Fibroblast of skin of abdomen (primary cell): ENCODE measurements at places on chromosomes 7 and 10.
A peak's percentile ranks its signal among the peaks of the same experiment; 100 is the strongest.

DNA sequence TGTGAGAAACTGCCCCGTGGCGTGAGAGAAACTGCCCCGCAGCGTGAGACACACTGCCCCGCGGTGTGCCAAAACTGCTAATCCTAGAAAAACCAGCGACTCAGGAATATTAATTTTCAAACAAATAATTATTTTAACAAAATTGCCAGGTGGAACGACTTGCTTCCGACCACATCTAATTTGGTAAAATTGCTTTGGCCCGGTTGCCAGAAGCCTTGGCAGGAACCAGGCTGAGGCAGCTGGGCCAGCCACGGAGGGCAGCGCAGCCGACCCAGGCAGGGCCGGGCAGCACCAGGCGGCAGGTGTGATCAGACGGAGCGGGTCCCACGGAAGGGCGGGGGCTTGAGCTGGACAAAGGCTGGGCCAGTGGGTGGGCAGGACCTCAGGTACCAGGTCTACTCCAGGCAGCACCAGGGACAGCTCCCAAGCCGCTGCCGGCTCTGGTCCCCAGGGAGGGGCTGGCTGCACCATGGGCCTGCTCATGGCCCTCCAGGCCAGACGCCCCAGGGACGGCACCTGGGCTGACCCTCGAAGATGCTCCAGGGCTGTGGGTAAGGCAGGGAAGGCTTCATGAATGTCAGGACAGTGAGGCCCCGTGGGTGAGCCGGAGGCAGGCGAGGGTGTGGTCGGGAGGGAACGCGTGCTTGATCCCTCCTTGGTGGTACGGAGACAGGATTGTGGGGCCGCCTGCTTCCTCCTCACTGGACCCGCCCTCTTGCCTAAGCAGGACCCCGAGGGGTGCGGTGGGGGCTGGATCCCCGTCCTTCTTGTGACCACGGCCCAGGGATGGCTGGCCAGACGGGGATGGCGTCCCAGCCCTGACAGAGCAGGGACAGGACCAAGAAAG lies 7.7 kb upstream of the ADGRA1 start:
- no peak for DNase-seq

DNA sequence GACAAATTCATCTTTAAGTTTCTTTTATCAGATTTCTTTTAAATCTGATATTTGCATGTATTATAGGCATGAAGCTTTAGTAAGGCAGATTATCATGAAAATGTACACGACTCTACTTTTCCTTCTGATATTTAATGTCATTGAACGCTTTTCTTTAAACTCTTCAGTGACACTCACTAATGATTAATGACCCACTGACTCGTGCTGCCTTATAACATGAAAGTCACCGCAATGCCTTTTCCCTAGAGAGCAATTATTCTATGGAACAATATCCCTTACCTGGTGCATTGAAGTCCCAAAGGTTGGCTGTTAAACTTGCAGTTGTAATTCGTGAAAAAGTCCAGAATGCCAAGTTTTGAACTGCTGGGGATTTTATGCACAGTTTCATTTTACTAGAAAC lies 33.4 kb upstream of the HGF start:
- no peak for DNase-seq

- DNase-seq: no peak
Observed at GRCh38 chr7:31098642-31099360, 46.7 kb downstream of the ADCYAP1R1 start.

DNA sequence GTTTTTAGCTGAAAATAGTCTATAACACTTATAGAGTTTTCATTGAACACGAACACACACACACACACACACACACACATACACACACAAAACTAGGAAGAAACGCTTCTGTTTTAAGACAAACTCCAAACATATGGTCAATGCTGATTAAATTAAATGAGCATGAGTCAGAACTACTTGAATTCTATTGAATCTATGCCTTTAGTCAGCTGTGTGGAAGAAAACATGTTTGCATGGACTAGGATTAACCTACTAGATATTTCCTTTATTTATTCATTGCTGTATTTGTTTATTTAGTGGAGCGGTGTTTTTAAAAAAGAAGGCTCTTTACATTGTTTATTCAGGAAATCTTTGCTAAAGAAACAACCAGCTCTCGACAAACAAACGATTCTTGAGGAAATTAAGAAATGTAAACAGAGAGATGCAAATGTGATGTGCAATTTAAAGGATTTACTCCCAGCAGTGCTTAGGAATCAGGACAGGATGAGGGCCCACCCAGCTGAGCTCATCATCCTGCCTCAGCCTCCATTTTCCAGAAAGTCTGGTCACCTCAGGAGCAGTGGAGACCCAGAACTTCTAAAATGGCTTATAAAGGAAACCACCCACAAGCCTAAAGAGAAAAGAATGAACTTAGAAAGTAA lies 83.2 kb downstream of the PDE1C start:
- DNase-seq: peak; percentile 65

- peak; percentile 17 for DNase-seq
Observed at GRCh38 chr7:114450431-114450830, 35.8 kb downstream of the FOXP2 start.

DNA sequence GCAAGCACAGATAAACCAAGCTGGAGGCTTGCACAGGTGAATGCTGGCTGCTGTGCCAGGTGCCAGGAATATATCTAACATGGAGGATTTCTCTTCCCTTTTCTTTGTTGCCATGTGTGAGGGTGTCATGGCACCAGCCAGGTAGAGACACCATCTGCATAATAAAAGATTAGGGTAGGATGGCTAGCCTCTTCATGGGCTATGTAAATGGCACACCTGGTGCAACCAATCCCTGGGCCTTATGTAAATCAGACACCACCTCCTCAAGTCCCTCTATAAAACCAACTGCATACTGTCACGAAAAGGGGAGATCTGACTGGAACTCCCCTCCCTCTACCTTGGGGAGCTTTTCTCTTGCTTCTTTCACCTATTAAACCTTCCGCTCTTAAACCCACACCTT lies 322.5 kb upstream of the POM121L12 start:
- DNase-seq: no peak

GRCh38 chr7:3867863-3868262 lies 566.8 kb downstream of the SDK1 start:
- DNase-seq: peak; percentile 16

DNA sequence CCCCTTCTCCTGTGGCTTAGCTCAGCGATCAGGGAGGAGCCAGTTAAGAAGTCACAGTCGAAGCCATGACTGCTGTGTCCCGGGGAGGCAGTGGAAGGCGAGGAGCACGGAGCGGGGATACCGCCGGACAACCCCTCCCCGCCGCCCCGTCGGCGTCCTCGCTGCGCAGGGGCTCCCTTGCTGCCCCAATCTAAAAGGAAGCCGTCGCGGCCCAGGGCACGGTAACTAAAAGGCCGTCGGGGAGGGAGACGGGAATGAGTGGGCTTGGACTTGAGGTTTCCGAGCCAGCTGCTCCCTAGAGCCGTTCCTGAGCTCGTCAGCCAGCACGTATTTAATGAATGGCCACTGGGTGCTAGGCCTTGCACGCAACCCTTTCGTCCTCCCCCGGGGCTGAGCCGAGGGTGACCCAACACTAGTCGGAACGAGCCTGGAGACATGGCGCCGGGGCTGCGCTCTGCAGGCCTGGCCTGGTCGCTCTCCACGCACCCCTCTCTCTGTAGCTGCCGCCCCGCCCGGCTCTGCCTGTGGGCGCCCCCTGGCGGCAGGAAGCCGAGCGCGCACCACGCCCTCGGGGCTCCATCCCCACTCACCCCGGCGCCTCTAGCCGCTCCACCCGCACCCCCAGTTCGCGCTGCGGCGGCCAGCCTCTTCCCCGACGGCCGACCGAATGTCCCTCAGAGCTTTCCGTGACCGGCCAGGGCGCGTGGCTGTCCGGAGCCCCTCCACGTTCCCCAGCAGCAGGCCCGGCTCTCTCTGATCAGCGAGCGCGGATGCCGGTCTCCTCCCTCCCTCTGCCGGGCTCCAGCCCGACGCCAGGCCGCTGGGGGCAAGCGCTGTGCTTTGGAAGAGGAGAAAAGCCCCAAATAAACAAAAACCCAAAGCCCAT lies 29.3 kb upstream of the KCNK18 start:
- peak; percentile 38 for DNase-seq

DNA sequence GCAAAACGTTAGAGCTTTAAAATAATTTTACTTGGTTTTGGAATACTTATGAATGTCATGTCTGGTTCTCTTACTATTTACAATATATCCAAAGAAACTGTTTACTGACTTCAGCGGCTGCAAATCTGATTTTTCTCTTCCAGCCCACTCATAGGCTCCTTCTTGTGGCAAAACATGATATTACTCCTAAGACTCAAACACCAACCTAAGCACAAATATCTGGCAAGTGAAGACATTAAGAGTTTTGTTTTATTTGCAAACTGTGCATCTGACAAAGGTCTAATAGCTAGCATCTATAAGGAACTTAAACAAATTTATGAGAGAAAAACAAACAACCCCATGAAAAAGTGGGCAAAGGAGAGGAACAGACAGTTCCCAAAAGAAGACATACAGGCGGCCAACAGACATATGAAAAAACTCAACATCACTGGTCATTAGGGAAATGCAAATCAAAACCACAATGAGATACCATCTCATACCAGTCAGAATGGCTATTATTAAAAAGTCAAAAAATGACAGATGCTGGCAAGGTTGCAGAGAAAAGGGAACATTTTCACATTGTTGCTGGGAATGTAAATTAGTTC lies 20.3 kb upstream of the GJC3 start:
- no peak for DNase-seq

GRCh38 chr10:60663850-60664249 lies 114.4 kb upstream of the CDK1 start:
- no peak for DNase-seq

GRCh38 chr10:127886371-127887051 lies 6.2 kb downstream of the CLRN3 start:
- DNase-seq: no peak

- no peak for DNase-seq
Observed at GRCh38 chr10:122841569-122841968, 4.1 kb downstream of the CUZD1 start.

GRCh38 chr10:5442990-5443370 lies 30.6 kb downstream of the NET1 start:
- DNase-seq: no peak
